ENCODE measurements at places on chromosomes 6 and 20.

DNA sequence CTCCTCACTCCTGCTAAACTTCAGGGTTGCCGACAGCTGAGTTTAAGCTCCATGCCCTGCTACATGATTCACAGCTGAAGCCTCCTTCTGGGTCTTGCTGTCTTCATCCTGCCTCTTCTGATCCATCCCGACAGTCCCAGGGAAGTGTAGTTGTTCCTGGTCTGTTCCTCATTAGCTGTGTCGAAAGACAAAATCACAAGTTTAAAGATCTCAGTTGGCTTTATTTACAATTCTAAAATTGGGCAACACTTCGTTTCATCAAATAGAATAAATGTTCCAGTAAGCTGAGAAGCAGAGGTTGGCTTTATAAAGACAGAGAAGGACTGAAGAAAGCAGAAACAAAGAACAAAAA is 4.1 kb upstream of the SLC2A10 start:
- DNase-seq, result no peak

DNA sequence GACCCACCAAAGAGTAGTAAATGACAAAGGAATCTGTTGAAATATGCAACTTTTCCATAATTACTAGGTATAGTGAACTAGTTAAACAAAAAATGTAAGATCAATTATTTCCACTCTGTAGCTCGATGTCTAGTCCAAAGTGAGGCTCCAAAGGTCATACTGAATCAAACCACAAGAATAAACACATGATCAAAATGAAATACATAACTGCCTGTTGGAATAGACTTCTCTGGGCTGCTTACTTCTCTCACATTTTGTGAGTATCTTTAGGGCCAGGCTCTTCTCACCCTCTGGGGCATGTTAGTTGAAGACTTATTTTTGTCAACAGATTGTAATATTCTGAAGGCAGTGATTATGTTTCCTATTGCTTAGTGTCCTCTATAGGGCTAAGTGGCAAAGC is 103.7 kb upstream of the TMEM170B start:
- no peak for DNase-seq

- no peak for DNase-seq
Observed at GRCh38 chr6:48859562-48860123, 603.4 kb downstream of the MMUT start.

DNA sequence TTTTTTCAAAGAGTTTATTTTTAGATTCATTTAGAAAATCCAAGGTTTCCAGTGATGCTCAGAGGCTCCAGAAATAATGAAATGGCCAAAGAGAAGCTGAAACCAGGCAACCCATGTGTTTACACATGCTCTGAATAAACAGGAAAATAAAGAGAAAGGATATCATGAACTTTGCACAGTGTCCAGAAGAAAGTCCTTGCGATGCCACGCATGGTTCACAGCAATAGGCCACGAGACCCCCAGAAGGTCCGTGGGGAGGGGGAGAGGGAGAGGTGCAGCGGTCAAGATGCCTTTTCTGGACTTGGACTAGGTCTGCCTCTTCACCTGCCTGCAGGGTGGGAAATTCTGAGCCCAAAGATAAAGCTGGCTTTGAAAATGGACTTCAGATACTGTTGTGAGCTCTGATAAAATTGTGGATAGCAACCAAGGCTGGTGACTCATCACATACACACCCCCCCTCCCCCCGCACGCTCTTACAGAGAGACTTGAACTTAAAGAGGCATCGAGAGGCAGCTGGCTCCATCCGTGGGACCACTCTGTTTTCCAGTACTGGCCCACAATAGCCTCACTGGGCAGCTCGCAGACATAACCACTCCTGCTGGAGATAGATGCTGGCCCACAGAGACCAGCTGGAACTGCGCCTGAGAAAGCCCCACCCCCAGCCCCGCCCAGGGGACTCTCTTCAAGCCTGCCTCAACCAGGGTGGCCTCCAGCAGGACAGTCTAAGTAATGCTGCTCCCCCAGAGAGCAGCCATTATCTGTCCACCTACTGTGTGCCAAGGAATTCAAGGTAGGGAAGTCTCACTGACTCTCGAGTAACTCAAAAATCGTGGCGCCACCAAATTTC is 21.2 kb upstream of the NFATC2 start:
- DNase-seq, result peak; percentile 56

GRCh38 chr20:36824142-36824940 is 50.8 kb upstream of the DSN1 start:
- peak; percentile 94 for DNase-seq

DNA sequence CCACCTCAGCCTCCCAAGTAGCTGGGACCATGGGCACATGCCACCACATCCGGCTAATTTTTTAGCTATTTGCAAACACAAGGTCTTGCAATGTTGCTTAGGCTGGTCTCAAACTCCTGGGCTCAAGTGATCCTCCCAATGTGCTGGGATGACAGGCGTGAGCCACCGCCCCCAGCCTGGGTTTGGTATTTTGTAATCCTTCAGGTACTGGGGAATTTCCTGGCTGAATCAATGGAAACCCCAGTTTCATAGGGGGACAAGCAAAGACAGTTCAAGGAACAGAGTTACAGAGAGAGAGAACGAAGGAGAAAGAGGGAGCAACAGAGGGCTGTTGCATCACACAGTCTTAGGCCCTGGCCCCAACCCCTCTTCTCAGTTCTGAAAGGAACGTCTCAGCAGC is 35.7 kb downstream of the RAB44 start:
- no peak for DNase-seq

- no peak for DNase-seq
Observed at GRCh38 chr6:101417900-101418299, 24.4 kb downstream of the GRIK2 start.

GRCh38 chr6:150934380-150934779 is 68.9 kb downstream of the MTHFD1L start:
- DNase-seq, result peak; percentile 59

DNA sequence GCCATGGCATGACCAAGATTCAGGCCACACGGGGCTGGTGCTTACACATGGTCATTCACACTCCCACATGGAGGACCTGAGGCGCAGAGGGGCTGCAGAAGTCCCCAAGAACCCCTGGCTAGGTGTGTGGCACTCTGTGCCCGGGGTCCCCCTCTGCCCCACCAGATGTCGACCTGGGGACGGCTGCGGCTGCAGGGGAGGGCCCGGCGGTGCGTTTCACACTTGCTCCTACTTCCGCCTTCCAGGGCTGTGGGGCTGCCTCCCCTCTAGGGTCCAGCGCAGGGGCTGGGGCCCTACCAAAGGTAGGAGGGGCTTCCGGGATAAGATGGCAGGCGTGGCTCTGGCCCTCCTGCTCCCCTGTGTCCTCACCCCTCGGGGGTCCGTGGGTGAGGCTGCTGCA is 81.1 kb upstream of the SLCO4A1 start:
- DNase-seq, result no peak

- peak; percentile 78 for DNase-seq
Observed at GRCh38 chr20:32652739-32653526, 20.8 kb downstream of the C20orf203 start.

GRCh38 chr6:3624250-3625136 is 127.0 kb downstream of the PXDC1 start:
- DNase-seq, result no peak

DNA sequence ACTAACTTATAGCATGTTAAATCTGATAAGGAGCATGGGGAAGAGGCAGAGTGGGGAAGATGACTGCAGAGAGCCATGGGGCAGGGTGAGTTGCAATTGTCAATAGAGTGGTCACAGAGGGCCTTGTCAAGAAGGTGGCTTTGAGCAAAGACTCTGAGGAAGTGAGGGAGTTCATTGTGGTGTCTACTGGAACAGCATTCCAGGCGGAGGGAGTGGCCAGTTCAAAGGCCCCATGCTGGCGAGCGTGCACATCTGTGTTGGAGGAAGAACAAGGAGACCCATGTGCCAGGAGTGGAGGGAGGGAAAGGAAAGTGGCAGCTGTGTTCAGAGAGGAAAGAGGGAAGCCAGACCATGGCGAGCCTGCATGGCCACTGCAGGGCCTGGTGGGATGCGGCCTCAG is 15.8 kb upstream of the GPR6 start:
- DNase-seq, result no peak

- no peak for DNase-seq
Observed at GRCh38 chr20:42641886-42642285, 547.8 kb downstream of the PTPRT start.

DNA sequence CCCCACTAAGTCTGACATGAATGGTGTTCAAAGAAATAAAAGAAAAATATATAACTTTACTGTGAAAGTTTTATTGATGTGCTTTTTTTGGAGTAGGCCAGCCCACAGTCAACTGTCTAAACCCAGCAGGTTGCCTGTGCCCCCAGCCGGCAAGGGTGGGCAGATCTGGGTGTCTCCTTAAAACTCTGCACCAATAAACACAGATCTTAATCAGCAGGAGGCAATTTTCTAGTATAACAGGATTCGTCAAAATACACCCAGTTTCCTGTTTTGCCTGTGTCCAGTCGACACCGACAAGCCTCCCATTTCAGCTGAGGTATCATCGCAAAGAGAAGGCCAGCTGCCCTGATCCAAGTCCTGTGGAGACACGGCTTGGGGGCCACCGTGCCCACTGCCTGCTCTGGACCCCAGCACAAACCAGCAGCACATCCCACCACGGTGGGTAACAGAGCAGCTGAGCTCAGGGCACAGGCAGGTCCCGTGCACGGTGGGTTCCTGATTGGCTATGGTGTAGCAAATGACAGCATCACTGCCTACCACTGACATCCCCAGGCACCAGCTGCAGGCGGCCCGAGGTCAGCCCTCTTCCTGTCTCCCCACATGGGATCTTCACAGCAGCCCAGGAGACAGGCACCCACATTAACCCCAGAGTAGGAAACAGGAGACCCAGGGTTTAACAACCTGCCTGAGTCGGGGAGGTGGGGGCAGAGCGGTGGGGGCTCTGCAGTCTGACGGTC is 15.7 kb downstream of the BMP7 start:
- no peak for DNase-seq

- DNase-seq, result no peak
Observed at GRCh38 chr20:23541776-23542175, 26.5 kb downstream of the CST9L start.

GRCh38 chr6:127083231-127083962 is 35.1 kb upstream of the RSPO3 start:
- DNase-seq, result peak; percentile 69

GRCh38 chr6:125174626-125175025 is 21.1 kb downstream of the TPD52L1 start:
- DNase-seq, result no peak

GRCh38 chr20:9027626-9028025 is 41.3 kb upstream of the PLCB4 start:
- DNase-seq, result no peak

- DNase-seq, result peak; percentile 45
Observed at GRCh38 chr20:50194831-50195523, 4.3 kb downstream of the CEBPB start.

DNA sequence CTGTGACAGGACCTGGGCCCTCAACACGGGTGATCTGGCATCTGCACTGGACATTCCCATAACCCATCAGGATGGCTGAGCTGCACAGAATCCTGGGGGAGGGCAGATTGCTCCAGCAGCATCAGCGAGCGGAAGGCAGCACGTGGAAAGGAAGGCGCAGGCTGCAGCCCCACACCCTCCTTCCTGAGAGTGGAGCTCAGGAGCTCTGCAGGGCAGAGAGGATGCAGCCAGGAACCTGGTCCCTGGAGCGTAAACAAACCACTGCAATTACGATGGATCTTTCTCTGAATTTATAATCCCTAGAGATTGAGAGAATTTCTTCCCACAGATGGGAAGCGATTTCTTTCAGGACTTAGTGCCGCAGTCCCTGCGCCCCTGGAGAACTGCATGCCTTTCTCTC is 39.7 kb upstream of the EMILIN3 start:
- DNase-seq, result no peak

DNA sequence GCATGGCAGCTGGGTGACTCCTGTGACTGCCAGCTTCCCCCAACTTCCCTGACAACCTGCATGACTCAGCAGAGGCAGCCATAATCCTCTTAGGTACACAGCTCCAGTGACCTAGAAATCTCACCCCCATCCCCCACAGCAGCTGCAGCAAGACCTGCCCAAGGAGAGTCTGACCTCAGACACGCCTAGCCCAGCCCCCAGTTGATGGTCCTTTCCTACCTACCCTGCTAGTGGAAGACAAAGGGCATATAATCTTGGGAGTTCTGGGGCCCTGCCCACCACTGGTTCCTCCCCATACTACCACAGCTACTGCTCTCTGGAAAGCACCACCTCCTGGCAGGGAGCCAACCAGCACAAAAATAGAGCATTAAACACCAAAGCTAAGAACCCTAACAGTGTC is 90.2 kb downstream of the F13A1 start:
- DNase-seq, result no peak

- DNase-seq, result no peak
Observed at GRCh38 chr6:44128020-44128917, 915 bp downstream of the TMEM63B start.

- no peak for DNase-seq
Observed at GRCh38 chr6:137487869-137488149, 6.4 kb downstream of the OLIG3 start.

GRCh38 chr20:1266167-1266973 is at the start of gene SNPH:
TSS of gene SNPH (plus strand) at chr20:1266294. CDS start at chr20:1296240, 29,946 bp downstream.
- peak; percentile 51 for DNase-seq

DNA sequence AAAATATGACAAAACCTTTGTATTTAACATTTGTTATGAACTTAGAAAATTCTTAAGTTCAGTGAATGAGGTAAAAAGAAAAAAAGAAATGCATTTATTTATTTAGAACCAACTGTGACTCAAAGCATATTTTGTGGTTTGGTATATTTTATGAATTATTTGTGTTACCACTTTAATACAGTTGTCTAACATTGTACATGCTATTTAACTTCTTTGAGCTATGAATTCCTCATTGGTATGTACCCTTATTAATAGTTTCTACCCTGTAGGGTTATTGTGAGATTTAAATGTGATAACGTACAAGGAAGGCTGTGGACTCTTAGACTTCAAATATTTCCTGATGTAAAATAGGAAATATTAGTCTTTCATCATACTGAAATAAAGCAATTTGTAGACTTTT is 162.6 kb downstream of the MMUT start:
- DNase-seq, result peak; percentile 32

DNA sequence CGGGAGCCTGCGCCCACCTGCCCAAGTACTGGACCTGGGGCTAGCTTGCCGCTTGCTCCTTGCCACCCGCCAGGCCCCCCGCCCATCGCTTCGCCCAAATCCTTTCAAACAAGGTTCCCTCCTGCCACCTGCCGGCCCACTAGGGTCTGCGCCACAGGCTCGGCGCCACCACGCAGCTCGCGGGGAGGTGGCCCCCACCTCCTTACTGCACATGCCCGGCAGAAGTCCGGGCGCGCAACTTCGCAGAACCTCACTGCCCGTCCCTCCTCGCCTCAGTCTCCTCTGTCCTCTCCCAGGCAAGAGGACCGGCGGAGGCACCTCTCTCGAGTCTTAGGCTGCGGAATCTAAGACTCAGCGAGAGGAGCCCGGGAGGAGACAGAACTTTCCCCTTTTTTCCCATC is 11.2 kb downstream of the GNAS-AS1 start:
- DNase-seq, result peak; percentile 23

- DNase-seq, result no peak
Observed at GRCh38 chr20:25503936-25504335, 81.4 kb downstream of the NINL start.

DNA sequence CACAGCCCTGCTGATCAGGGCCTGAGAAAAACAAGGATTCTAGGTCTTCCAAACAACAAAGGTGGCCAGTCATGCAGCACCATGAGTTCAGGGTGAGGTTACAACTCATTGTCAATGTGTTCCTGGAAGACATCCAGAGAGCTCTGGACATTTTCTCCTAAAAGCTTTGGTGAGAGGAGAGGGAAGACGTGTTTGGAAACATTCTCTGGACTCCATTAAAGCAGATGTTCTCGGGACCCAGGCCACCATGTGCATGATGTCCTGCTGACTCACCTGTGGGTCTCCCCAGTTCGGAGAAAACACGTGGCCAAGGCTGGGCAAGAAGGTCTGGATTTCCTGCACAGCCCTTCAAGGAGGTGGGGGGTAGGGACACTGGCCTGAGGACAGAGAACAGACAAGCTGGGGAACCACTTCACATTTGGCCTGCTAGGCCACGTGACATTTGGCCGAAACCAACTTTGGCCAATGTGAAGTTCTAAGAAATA is 61.6 kb downstream of the KCNB1 start:
- no peak for DNase-seq
